ENCODE measurements at places on chromosomes 13 and 19. TPM values are rescaled to one million over a fixed set of nuclear protein-coding genes. Genes with fewer than 3 reads are reported as not detected.
A peak's percentile ranks its signal among the peaks of the same experiment; 100 is the strongest.

Gene FUT3
- 2.6 TPM for total RNA-seq

Gene PTH2
- total RNA-seq = 9.5 TPM

Gene ZNF440
- total RNA-seq = 11.4 TPM

Gene IGFL1
- not detected for total RNA-seq

Gene SUGP1
- total RNA-seq = 47.6 TPM

Gene ZNF135
- not detected for total RNA-seq

Gene DIRAS1
- total RNA-seq = 33.7 TPM

Gene CDKN2D
- 13.8 TPM for total RNA-seq

Gene ATF5
- 28.2 TPM for total RNA-seq

DNA sequence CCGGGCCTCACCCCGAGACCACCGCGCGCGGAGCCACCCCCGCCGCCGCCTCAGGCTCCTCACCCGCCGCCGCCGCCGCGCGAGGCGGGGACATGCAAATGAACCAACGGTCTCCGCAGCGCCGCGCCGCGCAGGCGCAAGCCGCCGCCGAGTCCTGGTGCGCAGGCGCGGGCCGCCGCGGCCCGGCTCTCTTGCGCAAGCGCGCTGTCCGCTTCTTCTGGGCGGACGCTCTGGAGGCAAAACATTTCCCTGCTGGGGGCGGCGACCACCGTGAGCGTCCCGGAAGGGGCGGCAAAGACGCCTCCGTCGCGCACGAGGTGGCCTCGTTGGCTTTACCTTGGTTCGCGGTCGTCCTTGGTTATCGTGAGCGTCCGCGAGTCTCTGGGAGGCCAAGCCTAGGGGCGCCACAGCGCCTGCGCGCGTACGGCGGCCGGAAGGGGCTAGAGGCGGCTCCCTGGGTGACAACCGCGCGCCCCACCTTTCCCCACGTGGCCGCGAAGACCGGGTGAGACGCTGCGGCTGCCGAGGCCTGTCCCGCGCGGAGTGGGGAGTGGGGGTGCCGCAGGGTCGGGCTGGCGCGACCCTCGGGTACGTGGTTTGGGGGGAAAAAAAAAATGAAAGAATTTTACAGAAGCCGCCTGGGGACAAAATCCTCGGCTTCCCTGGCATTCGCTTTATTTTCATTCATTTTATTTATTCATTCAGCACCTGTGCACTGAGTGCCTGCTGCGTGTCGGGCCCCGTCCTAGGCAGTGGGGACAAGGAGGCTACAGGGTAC is at the start of the genes ARMC6 and SUGP2:
Gene ARMC6 (plus strand): TSS at position 178 of the 778 bp plus-strand sequence. CDS start 607 bp downstream, outside the sequence.
Gene SUGP2 (minus strand): TSS at position 92 of the 778 bp plus-strand sequence. CDS start 2,446 bp downstream, outside the sequence.
- peak; percentile 71 for DNase-seq

DNA sequence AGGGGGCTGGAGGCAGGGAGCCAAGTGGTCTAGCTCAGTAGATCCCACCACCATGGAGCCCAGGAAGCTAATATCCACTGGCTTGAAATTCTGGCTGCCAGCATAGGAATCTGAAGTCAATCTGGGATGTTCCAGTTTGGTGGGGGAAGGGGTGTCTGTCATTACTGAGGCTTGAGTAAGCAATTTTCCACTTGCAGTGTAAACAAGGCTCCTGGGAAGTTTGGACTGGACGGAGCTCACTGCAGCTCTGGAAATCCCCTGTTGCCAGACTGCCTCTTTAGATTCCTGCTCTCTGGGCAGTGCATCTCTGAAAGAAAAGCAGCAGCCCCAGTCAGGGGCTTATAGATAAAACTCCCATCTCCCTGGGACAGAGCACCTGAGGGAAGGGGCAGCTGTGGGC is 349.2 kb upstream of the KLHL1 start:
- no peak for DNase-seq

GRCh38 chr19:47598407-47599349 is 10.3 kb upstream of the BICRA start:
- DNase-seq = peak; percentile 61

DNA sequence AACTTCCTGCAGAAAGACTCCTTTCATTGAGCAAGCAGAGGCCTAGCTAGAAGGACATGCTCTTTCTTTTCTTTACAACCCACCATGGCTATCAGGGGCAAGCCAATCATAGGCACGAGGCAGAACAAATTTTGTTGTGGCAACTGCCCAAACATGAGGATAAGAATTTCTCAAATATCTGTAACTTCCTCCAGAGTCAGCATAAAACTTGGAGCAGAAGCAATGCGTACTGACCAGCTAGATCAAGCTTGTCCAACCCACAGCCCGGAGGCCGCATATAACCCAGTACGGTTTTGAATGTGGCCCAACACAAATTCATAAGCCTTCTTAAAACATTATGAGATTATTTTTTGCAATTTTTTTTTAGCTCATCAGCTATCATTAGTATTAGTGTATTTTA is 87.0 kb upstream of the SOX21 start:
- no peak for DNase-seq

DNA sequence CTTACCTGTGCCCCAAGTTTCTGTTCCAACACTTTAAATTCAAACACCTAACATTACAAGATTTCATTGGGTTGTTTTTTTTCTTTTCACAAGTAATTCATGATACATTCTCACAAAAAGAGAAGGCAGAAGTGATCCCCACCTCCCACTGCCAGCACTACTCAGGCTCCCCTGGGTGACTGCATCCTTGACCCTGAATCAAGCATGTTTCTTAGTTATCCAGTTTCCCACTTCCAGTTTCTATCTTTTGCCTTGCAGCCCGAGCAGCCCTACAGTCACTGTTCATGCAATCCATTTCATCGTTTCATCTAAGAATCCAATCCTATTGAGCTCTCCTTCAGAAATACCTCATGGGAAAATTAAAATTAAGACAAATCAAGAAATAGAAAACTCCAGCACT is 61.4 kb downstream of the RNASEH2B start:
- DNase-seq = no peak

GRCh38 chr13:101916108-101916774 is 463.8 kb downstream of the ITGBL1 start:
- no peak for DNase-seq

DNA sequence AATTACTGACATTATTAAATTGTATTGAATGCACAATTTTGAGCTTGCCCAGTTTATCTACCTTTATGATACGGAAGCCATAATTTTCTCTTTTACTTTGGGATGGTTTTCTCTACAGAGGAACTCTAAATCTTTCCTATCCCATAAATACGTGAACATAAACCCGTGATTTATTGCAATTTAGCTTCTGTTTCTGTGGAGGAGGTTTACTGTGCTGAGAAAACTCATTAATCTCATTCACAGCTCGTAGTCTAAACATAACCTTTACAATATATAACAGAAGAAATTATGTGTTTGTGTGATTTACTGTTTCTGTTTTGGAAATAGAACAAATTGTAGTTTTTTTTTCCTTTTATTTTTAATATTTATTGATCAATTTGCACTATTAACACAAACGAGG is 207.1 kb upstream of the PCDH9 start:
- DNase-seq = no peak

GRCh38 chr13:54492995-54493394 is 1464.4 kb downstream of the OLFM4 start:
- DNase-seq = no peak

DNA sequence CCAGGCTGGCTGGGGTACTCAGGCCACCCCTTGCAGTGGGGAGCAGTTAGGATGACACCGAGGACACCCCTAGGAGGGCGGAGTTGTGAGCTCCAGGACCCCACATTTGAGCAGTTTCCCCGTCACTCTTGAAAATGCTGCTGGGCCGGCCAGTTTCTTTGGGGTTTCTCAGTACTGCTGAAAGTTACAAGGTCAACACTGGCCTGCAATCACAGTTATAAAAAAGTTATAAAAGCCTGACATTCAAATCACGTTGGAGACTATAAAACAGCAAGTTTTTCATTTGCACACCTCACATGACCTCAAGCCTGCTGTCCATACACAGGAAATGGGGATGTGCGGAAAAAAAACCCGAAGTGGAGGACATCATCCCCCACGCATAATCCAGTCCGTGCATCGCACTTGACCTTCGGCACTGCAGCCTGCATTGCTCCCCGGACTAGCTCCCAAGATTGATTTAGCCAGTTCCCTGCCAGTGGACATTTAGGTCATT is 27.0 kb downstream of the DNM2 start:
- DNase-seq = no peak

DNA sequence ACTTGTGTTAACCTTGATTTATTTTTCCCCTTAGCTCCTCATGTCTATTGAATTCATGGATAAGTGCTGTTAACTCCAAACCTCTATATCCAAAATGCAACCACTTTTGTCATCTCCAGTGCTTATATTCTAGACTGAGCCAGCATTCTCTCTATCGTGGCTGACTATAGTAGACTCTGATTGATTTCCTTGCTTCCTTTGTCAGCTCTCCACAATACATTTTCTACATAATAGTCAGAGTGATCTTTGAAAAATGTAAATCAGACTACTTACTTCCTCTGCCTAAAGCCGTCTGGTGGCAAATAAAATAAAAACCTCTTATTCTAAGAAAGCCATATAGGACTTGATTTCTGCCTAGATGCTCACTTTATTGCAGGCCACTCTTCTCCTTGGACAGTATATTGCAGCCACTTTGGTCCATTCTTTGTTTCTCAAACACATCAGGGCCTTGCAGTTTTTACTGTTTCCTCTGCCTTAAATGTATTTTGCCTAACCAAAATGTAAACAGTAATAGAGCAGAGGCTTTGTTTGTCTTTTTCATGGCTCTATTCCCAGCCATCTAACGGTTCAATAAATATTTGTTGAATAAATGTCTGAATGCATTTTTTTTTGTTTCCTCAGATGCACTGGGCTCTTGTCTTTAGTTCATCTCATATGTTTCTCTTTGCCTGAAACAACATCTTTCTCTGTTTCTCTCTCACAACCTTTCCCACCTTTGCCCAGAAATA is 243.6 kb upstream of the CSNK1A1L start:
- no peak for DNase-seq

GRCh38 chr13:71252184-71252704 is 614.8 kb downstream of the DACH1 start:
- DNase-seq = no peak

DNA sequence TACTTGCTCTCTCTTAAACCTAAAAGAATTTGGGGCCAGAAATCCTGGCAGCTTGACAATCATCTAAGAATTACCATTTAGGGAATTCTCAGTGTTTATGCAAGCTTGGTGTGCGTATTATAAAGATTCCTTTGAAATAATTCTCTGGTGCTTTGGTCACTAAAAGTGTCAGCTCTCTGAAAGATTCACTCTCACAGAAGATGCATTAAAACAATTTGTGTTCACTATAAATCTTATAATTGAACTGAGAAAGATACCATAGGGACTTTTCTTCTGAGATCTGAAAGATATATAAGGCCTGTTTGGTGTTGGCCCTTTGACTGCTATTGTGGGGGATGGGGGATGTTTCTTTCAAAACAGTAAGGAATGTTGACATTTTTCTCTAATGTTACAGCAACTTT is 27.3 kb downstream of the EPSTI1 start:
- DNase-seq = no peak

DNA sequence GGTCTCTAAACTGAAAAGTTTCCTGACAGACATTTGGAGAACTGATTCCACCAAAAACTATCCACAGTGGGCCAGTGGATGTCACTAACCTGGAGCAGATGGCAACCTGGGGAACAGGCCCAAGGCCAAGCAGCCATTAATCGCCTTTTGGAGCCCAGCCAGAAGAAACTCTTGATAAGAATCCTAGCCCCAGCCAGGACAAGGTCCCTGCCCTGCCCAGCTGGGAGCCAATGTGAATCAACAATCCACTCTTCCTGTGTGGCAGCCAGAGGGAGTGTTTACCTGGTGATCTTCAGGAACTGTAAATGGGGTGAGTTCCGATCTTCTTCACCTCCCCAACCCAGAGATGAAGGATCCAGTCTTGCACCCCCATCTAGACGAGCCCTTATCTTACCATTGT is 14.5 kb upstream of the IGSF23 start:
- DNase-seq = no peak

DNA sequence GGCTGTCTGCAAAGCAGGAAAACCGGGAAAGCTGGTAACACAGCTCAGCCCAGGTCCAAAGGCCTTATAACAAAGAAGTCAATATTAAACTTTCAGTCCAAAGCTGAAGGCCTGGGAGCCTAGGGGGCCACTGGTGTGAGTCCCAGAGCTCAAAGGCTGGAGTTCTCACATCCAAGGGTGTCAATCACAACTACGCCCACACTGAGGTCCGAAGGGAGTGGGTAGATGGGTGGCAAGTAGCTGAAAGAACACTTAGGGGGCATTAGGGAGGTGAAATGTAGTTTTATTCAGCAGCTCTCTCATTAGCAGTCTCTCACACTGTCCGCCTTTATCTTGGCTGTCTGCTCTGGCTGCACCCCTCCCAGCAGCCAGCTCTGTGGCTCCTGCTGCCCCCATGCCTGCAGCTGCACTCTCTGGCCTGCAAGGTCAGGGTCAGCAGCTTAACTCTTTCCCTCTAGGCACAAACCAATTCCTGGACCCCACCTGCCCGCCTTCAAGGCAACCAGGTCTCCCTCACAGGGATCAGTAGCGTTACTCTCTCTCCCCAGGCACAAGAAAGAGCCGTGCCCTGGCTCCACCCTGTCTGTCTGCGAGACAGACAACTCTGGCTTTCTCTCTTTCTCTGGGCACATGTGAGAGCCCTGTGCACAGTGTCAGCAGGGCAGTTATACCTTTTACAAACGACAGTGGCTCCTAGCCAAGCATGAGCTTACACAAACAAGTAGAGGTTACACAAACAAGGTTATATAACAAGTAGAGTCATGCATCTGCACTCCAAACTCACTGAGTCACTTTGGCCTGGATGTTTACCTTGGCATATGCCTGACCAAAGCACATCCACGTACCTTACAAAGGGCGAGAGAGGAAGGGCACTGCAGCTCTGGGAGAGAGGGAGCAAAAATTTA is 249.4 kb upstream of the PCDH20 start:
- DNase-seq = peak; percentile 10

- DNase-seq = no peak
Observed at GRCh38 chr19:19062454-19063182, 1.2 kb upstream of the SLC25A42 start.

DNA sequence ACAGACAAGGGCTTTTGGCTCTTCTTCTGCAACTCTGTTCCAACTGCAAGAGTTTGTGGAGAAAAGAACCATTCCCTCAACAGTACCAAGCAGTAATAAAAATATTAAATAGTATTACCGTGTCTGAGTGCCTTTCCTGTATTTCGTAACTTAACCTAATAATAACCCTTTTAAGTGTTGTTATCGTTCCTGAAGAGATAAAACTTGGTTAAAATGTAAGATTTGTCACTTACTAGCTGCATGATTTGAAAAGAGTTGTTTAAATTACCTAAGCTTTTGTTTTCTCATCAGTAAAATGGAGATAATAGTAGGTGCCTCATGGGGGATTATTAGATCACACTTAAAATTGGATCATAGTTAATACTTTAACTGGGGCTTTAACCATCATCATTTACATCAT is 447.2 kb downstream of the GPC5 start:
- DNase-seq = no peak

GRCh38 chr19:55232286-55232602 is 3.7 kb upstream of the TMEM86B start:
- no peak for DNase-seq

GRCh38 chr19:9640956-9641355 is 19.9 kb upstream of the ZNF561 start:
- DNase-seq = no peak

- DNase-seq = no peak
Observed at GRCh38 chr19:10876459-10877240, 5.3 kb downstream of the CARM1 start.

DNA sequence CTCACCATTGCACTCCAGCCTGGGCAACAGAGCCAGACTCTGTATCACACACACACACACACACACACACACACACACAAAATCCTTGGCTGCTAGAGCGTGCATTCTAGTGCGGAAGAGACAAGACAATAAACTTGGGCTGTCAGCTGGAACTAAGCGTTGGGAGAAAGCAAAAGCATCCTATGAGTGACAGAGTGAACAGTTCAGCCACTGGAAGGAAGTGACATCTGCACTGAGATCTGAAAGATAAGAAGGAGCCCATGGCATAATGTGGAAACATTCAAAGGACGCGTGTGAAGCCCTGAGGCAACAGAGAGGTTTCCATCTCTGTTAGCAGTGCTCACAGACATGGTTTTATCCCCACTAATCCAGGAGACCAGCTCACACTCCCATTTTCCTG is 3.5 kb upstream of the SLC1A5 start:
- DNase-seq = no peak
